ENCODE measurements at places on chromosomes 6 and 20.

DNA sequence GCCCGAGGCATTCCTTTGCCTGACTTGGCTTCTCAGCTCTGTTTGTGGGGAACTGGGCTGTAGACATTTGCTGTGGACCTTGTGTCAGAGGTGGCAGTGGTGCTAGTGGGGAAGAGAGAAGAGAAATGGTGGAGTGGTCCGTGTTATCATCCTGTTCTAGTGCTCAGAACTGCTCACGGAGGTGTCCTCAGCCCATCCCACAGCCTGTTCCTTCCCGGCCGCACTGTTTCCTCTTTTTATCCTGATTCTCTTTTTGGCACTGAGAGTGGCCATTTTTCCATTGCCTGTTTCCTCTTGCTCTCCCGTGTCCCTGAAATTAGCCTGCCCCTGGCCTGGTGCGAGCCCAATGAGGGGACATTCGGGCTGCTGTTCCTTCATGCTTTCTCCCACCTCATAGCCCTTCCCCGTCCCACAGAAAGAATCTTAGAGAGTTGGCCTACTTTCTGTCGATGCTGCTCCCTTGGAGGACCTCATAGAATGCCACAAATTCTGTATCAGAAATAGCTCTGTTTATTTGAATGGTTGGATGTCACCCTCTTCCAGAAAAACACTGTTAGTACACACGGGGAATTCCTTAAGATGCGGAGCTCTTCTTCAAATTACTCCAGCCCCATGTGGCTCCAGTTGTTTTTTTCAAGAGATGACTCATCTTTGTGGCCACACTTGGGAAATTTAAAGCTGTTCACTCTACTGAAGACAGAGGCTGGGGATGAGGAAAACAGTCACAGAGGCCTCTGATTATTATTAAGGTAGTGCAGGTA is 26.1 kb downstream of the FARS2 start:
- DNase-seq = no peak

- no peak for DNase-seq
These were observed 1.8 kb downstream of the ASCC3 start for GRCh38 chr6:100879317-100879716.

- no peak for DNase-seq
These were observed 43.6 kb downstream of the PLAGL2 start for GRCh38 chr20:32163951-32164350.

DNA sequence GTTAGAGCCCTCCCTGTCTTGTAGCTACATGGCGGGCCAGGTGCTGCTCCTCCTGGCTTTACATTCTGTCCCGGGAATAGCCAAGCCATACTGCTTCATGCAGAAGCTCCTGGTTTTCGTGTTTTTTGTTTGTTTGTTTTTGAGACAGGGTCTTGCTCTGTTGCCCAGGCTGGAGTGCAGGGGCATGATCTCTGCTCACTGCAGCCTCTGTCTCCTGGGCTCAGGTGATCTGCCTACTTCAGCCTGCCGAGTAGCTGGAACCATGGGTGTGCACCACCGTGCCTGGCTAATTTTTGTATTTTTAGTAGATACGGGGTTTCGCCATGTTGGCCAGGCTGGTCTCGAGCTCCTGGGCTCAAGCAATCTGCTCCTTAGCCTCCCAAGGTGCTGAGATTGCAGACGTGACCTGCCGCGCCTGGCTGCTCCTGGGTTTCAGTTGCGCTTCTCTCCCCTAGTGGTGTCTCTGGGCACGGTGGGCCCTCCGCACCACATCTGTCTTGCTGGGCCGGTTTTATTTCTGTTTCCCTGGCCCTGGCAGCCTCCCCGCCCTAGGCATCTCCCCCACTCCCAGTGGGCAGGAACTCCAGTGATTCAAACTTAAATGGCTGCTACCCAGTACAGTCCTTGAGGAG is 12.9 kb downstream of the CDYL start:
- DNase-seq = no peak

GRCh38 chr6:156515242-156515641 is 261.9 kb upstream of the ARID1B start:
- no peak for DNase-seq

- DNase-seq = no peak
These were observed 19.2 kb downstream of the SPTLC3 start for GRCh38 chr20:13028001-13028400.

DNA sequence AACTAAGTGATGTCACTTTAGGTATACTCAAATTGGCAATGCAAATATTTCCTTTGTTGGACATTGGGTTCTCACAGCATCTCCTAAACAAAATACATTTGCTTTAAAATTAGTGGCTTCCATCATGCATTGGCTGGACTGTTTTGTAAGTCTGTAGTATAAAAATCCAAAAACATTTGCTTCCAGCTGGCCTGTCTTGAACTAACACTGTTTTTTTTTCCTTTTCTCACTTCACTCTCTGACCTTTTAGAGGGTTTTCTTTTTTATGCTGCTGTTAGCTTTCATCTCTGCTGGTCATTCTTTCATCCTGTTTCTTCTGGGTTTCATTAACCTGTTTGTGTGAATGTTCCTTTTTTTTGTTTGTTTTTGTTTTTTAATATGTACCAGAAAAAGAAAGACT is 121.7 kb upstream of the MLIP start:
- DNase-seq = no peak

- DNase-seq = no peak
These were observed 345.2 kb downstream of the ZFAND3 start for GRCh38 chr6:38164671-38165108.

DNA sequence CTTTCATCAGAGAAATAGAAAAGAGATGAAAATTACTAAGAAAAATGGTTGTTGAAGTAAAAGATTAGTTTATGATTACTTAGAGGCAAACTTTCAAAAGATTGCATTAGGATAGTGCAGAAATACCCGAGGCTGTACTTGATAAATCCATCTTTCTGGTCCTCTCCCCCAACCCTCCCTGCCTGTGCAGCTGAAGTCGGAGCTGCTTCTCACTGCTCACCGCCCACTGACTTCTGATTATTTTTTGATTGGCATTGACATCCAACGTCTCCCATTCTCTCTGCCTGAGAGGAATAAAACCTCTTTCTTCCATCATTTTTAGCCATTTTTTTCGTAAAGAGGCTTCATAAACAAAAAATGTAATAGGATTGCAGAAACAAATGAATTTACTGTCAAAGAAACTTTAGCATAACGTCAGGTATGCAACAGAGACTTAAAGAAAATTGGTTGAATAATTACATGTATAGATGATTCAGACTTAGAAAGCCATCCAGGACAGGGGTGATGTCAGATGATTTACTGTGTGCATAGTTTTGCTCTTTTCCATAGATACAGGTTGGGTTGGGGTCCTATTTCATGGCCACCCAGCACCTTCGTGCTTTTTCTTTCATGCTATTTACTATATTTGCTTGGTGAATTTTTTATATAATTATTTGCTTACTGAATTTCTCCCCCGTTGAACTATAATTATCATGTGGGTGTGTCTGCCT is 53.6 kb upstream of the EDN3 start:
- DNase-seq = no peak

DNA sequence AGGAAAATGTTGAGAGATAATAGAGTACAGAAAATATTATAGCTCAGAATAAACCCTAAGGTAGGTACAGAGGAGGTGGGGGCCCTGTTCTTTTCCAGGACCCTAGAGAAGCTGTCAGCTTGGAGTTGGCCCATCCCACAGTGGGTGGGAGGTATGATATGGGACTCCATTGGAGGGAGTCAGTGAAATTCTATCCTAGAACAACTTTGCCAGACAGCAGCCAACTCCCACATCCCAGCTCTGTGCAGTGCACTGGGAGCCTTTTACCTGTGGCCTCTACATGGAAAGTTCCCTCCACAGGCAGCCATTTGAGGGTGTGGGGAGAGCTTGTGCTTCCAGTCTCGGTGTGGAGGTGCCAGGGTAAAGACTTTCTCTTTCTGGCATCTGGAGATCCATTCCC is 36.8 kb upstream of the CLIC5 start:
- no peak for DNase-seq

DNA sequence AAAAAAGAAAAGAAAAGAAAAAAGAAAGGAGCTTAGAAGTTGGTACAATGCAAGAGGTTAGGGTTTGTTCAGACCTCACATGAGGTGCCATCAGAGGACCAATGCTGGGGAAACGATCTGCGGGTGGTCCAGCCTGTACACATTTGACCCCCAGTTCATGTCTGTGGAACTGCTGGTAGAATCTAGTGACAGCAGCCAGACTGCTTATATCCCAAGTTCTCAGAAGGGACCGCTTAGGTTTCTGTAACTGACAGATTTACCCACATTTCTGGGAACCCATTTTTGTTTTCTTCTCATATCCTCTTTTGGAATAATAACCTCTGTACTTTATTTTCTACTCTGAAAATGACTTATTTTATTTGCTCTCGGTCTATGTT is 4.7 kb downstream of the PPP1R18 start:
- no peak for DNase-seq

GRCh38 chr6:38404900-38405556 is 234.7 kb downstream of the BTBD9 start:
- DNase-seq = no peak

GRCh38 chr20:58741384-58741783 is 48.8 kb downstream of the NPEPL1 start:
- no peak for DNase-seq

DNA sequence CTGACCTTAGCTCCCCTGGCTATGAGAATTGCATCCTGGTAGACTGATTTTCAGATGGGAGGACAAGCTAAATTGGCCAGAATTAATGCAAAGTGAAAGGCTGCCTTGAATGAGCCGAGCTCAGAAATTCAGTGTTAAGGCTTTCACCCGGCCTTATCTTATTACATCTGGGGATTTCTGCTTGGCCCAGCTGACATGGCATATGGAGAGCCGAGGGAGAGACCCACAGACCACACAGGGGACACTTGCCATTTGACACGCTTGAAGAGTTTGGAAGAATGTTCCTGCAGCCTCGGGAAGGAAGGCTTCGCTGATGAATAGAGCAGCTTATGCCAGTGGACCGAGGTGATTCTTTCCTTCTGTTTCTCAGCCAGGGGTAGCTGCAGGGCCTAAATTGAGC is 9.0 kb downstream of the MOCS3 start:
- DNase-seq = no peak

GRCh38 chr20:60053818-60054190 is 95.6 kb downstream of the CDH26 start:
- no peak for DNase-seq

DNA sequence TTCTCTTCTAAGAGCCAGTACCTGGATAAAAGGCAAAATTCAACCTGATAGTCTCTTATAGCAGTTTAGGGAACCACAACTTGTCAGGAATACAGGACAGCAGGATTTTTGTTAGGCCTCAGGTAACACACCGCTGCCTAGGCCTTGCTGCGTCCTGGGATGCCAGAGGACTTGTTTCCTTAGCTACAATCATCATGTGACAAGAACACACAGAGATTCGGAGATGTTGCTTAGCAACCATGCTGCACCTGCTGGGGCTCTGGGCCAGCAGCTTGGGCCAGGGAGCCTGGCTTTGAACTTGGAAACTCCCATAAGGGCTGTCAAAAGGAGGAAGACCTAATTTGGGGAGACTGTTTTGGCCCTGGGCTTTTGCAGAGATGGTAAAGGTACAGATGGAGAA is 36.1 kb upstream of the CHD6 start:
- DNase-seq = no peak

- no peak for DNase-seq
These were observed 51.2 kb upstream of the NEDD9 start for GRCh38 chr6:11283629-11284028.

DNA sequence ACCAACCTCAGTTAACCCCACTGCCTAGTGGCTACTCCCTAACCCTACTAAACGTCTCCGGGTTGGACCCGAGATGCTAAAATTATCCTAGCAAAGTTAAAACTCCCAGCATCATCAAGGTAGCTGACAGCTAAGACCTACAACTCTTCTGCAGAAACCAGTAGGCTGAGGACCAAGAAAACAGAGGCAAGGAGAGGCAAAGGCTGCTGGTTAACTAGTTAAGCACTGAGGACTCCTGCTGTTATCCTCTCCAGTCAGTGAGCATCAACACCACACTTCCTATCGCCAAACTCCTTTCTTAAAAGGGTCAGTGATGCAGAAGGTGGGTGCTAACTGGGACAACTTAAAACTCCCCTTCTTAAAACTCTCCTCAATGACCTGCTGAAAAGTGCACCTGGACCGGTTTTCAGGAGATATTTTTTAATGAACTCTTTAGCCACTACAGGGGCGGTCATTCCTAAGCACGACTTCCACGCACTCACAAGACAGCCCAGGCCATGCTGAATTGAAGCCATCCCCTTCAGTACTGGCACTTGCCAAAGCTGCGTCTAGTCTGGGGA is 1.7 kb downstream of the TRERF1 start:
- DNase-seq = no peak

DNA sequence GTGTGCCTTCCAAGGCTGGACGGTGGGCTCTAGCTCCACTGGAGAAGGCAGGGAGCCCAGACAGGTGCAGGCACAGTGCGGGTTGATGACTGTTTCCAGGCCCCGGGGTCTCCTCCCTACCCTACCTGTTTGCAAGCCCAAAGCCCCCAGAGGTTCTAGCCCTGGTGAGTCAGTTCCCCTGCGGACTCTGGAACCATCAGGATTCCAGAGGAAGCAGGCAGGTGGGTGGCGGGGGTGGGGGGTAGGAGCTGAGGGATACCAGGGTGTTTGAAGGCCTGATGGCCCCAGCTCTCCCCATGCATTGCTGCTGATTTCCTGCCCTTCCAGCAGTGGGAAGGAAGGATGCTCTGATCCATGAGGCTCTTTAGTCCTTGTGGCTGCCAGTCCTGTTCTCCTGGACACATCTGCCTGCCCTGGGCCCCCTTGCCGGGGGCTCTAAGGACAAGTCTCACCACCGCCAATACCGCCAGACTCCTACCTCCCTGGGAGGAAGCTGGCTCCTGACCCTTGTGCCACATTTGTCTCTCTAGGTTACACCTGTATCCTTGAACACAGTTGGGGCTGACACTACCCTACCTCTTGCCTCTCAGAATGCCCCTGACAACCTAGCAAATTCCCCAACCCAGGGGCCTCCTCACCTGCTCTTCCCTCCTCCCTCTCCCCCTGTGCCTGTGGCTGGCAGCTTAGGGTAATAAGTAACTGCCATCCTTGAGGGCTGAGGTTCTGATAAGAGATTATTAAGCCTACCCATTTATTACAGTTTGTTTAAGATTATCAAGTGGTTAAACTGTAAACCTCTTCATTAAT is 21.7 kb downstream of the KCNK5 start:
- no peak for DNase-seq

GRCh38 chr6:158853880-158854213 is 34.7 kb upstream of the EZR start:
- no peak for DNase-seq

DNA sequence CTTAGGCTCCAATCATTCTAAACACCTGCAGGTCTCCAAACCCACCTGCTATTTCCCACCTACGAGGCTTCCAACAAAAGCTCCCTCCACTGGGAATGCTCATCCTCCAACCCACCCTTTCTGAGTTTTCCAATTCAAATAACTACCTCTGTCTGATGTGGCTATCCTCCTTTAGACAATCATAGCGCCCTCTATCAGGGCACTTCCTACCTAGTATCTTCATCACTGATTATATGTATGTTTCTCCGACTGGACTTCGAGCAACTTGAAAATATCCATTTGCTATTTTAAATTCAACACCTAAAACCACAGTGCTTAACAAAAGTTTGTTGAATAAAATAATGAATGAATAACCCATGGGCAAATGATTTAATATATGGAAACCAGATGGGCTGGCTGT is 41.3 kb downstream of the MTFR2 start:
- no peak for DNase-seq

- no peak for DNase-seq
These were observed 25.0 kb downstream of the HEBP2 start for GRCh38 chr6:138428944-138429598.

GRCh38 chr20:12177657-12178293 is 260.1 kb downstream of the BTBD3 start:
- DNase-seq = no peak

Data from stimulated activated naive CD8-positive, alpha-beta T cell treated with anti-CD3 and anti-CD28 coated beads, Interleukin-15, amount 100 ng/mL, for 72 hours (primary cell).